ENCODE measurements at places on chromosomes 2 and 18.

GRCh38 chr18:5461041-5461440 lies 82.8 kb downstream of the EPB41L3 start:
- H3K36me3 ChIP-seq: no peaks in the 10 kb centered on the region
- H3K4me1 ChIP-seq: peaks cover 18% of the 10 kb centered on the region
- H3K27me3 ChIP-seq: no peaks in the 10 kb centered on the region

DNA sequence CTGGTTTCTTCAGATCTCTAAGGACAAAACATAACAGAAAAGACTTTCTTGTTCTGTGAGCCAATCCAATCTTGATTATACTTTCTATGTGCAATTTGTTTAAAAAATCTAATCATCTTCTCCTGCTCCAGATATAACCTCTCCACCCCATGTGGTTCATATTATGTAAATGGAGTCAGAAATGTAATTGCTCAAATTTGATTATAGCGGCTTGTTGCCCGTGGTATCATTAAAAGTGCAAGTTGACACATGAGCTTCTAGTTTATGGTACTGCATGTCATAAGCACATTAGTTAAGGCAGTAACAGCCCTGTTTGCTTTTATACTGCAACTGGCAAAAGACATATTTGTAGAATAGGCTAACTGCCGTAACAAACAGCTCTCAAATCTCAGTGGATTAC lies 715.1 kb upstream of the CDH7 start:
- H3K27ac ChIP-seq: no peak overlapping the region
- no peaks in the 10 kb centered on the region for H3K27me3 ChIP-seq
- H3K36me3 ChIP-seq: no peaks in the 10 kb centered on the region
- H3K4me1 ChIP-seq: no peaks in the 10 kb centered on the region

DNA sequence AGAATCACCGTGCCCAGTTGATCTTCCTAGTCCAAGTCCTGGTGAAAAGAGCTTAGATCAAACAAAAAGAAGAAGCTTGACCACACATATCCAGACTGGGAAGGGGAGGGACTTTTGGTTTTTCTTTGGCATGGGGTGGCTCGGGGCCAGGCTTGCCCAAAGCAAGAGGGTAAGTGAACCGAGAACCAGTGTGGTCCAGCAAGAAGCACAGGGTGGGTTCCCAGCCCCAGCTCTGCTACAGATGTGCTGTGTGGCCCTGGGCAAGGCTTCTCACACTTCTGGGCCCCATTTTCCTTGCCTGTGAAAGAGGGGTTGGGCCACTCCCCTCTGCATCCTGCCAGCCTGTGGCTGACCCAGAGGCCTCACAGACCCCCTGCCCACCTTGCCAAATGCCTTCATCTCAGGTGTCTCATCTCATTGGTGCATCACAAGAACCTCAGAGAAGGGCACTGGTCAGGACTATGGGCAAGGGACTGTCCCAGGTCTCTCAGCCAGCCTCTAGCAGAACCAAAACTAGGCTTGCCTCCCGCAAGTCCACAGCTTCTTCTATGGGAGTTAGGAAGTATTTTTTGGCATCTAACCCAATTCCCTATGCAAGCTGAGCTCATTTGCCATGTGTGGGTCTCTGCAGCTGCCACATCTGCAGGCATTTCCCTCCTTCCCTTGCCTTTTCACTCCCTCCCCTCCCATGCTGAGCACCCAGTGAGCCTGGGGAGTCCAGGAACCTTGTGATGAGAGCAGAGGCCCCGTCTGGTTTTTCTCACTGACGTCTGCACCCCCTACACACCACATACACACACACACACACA lies 6.9 kb downstream of the ATP6V1B1 start:
- no peaks in the 10 kb centered on the region for H3K36me3 ChIP-seq
- no peaks in the 10 kb centered on the region for H3K4me1 ChIP-seq
- no peak overlapping the region for H3K4me3 ChIP-seq

GRCh38 chr2:68103709-68104055 lies 40.9 kb upstream of the C1D start:
- H3K4me3 ChIP-seq: no peak overlapping the region
- no peaks in the 10 kb centered on the region for H3K36me3 ChIP-seq
- peaks cover 7% of the 10 kb centered on the region for H3K4me1 ChIP-seq
- H3K27me3 ChIP-seq: no peaks in the 10 kb centered on the region

DNA sequence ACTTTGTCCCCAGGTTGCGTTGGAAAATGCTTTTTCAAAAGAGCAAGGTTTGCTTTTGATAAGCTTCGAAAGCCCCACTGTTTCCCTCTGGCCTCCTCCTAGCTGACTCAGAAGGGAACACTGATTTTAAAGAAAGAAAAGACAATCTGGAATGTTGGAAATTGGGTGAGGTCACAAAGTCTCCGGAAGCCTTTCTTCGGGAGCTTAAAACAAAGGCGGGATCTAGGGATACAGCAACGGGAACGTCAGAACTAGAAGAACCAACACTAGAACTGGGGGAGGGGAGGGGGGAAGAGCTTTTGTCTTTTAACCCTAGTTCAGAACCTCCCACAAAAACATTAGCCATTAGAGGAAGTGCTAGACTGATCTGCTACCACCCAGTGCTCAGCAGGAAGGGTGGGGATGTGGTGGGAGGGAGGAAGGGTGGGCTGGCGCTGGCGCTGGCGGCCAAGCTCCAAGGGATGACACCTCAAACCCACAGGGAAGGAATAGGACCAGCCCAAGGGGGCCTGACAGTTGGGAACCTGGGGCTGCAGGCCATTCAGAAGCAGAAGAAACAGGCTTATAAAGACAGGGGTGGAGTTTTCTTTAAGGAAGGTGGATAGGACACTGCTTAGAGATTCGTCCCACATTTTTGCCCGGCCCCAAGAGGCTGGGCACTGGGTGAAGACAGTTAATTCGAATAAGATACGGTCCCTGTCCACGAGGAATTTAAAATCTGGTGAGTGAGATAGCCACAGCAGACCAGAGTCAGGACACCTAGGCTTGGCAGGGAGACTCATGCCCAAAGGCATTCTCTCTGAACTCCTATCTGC lies 1.7 kb downstream of the TMSB10 start:
- peak; percentile 88 for DNase-seq
- H3K4me3 ChIP-seq: peak overlapping the region; percentile 95
- H3K27me3 ChIP-seq: no peaks in the 10 kb centered on the region

GRCh38 chr2:239891698-239892097 lies 133.4 kb downstream of the NDUFA10 start:
- no peak overlapping the region for H3K27ac ChIP-seq
- no peaks in the 10 kb centered on the region for H3K36me3 ChIP-seq
- DNase-seq: no peak
- H3K4me3 ChIP-seq: no peak overlapping the region
- no peaks in the 10 kb centered on the region for H3K4me1 ChIP-seq

- no peaks in the 10 kb centered on the region for H3K36me3 ChIP-seq
- no peaks in the 10 kb centered on the region for H3K4me1 ChIP-seq
- H3K27ac ChIP-seq: no peak overlapping the region
- no peaks in the 10 kb centered on the region for H3K27me3 ChIP-seq
- DNase-seq: no peak
- no peak overlapping the region for H3K4me3 ChIP-seq
Measured at GRCh38 chr2:22520369-22521288, 864.4 kb upstream of the KLHL29 start.

GRCh38 chr2:121918231-121918630 lies 162.8 kb downstream of the TSN start:
- no peaks in the 10 kb centered on the region for H3K4me1 ChIP-seq
- H3K4me3 ChIP-seq: no peak overlapping the region
- H3K27me3 ChIP-seq: no peaks in the 10 kb centered on the region
- DNase-seq: no peak
- no peaks in the 10 kb centered on the region for H3K36me3 ChIP-seq
- H3K27ac ChIP-seq: no peak overlapping the region

GRCh38 chr2:237726401-237726830 lies 72.2 kb upstream of the RBM44 start:
- DNase-seq: peak; percentile 47
- peaks cover 67% of the 10 kb centered on the region for H3K4me1 ChIP-seq
- H3K4me3 ChIP-seq: no peak overlapping the region
- H3K27me3 ChIP-seq: no peaks in the 10 kb centered on the region
- no peak overlapping the region for H3K27ac ChIP-seq
- no peaks in the 10 kb centered on the region for H3K36me3 ChIP-seq

DNA sequence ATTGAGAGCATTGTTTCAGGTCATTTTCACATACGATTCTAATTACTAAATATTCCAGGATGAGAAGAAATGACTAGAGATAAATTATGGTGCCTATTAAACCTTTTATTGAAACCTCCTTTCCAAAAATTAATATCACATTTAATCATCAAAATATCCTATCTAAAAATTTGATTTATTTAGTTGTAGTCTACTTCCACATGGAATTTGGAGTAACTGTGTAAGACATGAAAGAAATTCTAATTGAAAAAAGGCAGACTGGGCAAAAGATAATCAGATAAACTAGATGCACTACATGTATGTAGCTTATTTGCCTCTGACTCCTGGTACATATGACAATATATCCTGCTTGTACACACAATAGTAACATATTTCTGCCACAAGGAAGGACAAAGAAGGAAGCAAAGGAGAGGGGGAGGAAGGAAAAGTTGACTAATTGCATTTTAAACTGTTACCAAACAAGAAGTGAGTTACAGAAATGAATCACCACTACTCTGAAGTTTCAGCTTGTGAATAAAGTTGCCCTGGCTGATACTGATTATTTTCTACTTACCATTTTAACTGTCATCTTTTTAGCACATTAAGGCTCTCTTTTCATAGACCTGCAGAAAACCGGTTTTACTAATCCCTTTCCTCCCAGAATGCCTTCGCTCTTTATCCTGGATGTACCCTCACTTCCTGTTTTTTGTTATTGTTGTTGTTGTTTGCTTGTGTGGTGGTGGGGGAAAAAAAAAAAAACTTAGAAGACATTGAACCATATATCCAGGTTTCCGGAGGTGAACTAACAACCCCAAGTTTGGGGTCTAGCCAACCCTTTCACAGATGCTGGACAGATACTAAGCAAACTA lies 28.4 kb downstream of the NRXN1 start:
- H3K4me3 ChIP-seq: no peak overlapping the region
- H3K4me1 ChIP-seq: peaks cover 4% of the 10 kb centered on the region
- H3K27me3 ChIP-seq: no peaks in the 10 kb centered on the region
- H3K36me3 ChIP-seq: no peaks in the 10 kb centered on the region
- no peak overlapping the region for H3K27ac ChIP-seq

DNA sequence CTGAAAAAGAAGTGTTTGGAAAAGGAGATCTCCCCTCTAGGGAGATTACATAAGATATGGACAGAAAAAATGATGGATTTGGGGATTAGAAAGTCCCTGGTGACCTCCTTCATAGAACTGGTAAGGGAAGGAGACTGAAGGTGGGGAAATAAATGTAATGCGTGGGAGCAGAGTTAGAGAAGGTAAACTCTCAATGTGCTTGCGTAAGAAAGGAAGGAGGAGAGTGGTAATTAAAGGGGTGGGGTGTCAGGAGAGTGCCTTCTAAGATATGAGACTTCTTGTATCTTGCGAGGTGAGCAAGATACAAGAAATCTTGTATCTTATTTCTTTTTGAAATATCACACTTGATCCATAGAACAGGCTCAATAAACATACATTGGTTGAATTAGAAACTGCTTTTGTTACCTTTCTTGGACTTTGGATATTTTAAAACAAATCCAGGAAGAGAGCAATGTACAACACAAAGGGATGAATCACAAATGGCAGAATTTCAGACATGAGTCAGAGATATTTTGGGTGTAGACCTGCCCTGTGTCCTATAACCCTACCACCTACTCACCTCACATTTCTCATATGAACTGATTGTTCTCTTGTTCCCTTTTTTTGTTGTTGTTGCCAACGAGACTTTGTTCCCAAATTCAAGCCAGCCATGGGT lies 342.4 kb downstream of the INSIG2 start:
- H3K36me3 ChIP-seq: no peaks in the 10 kb centered on the region
- H3K27me3 ChIP-seq: no peaks in the 10 kb centered on the region
- no peaks in the 10 kb centered on the region for H3K4me1 ChIP-seq
- no peak for DNase-seq
- H3K27ac ChIP-seq: no peak overlapping the region

DNA sequence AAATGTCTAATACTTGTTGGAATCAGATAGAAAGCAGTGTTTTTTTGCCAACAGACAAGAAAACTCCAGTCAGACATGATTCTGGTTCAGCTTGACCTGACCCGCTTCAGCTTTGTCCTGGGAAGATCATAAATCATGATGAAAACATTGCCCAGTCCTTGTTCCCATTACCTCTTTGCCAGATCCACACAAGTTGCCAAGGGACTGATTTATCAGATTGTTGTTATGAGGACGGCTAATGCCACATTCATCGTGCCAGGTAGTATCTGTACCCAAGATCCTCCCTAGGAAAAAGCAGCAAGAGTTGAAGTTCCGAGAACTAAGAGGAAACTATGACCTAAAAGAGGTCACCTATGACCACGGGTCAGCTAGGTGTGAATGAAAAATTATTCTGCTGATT lies 39.0 kb downstream of the SLC40A1 start:
- H3K4me1 ChIP-seq: peaks cover 39% of the 10 kb centered on the region
- no peaks in the 10 kb centered on the region for H3K36me3 ChIP-seq
- H3K4me3 ChIP-seq: no peak overlapping the region
- no peak for DNase-seq
- H3K27ac ChIP-seq: peak overlapping the region; percentile 46

- no peak for DNase-seq
- H3K36me3 ChIP-seq: peaks cover 66% of the 10 kb centered on the region
- no peak overlapping the region for H3K27ac ChIP-seq
- no peaks in the 10 kb centered on the region for H3K4me1 ChIP-seq
Measured at GRCh38 chr2:174365571-174365970, 30.0 kb upstream of the SCRN3 start.

DNA sequence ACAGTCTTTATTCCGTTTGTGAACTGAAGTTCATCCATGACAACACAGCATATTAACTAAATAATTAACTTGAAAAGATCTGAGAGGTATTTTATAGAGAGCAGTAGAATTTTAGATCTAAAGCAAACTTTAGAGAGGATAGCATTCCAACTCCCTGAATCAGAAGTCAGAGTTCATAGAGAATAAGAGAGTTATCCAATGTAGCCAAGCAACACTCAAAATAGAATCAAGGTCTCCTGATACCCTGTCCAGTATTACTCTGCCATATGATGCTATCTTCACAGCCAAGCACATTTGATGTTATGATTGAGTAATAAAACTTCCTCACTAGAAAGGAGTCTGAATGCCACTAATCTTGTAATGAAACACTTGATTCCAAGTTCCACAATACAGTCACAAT lies 55.5 kb downstream of the RIT2 start:
- no peaks in the 10 kb centered on the region for H3K36me3 ChIP-seq
- H3K27ac ChIP-seq: no peak overlapping the region
- no peak overlapping the region for H3K4me3 ChIP-seq
- no peak for DNase-seq
- H3K27me3 ChIP-seq: no peaks in the 10 kb centered on the region

- H3K4me1 ChIP-seq: peaks cover 29% of the 10 kb centered on the region
- H3K27ac ChIP-seq: peak overlapping the region; percentile 42
- DNase-seq: no peak
- H3K36me3 ChIP-seq: no peaks in the 10 kb centered on the region
- peaks cover 9% of the 10 kb centered on the region for H3K27me3 ChIP-seq
Measured at GRCh38 chr18:8707556-8708300, 2.4 kb downstream of the MTCL1 start.

DNA sequence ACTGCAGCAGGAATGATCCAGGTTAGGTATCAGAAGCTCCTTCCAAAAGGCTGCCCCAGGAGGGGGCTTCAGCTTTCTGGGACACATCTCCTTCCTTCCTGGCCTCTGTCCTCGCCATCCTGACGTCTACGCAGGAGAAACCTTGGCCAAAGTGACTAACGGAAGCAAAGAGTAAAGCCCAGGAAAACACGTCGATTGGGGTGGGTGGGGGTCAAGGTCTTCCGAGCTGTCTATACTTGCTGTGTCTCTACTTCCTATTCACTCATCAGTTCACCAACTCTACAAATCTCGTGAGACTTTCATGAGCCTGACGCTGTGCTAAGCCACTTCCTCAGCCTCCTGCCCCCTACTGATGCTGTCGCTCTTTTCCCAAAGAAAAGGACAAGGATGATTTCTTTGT lies 212.6 kb downstream of the TNS1 start:
- no peak for DNase-seq
- H3K4me3 ChIP-seq: no peak overlapping the region
- no peak overlapping the region for H3K27ac ChIP-seq
- no peaks in the 10 kb centered on the region for H3K36me3 ChIP-seq
- H3K27me3 ChIP-seq: no peaks in the 10 kb centered on the region
